Stimulated activated CD8-positive, alpha-beta memory T cell treated with anti-CD3 and anti-CD28 coated beads, Interleukin-15, amount 100 ng/mL, for 4 hours (primary cell): ENCODE measurements at places on chromosomes 3 and 15.

DNA sequence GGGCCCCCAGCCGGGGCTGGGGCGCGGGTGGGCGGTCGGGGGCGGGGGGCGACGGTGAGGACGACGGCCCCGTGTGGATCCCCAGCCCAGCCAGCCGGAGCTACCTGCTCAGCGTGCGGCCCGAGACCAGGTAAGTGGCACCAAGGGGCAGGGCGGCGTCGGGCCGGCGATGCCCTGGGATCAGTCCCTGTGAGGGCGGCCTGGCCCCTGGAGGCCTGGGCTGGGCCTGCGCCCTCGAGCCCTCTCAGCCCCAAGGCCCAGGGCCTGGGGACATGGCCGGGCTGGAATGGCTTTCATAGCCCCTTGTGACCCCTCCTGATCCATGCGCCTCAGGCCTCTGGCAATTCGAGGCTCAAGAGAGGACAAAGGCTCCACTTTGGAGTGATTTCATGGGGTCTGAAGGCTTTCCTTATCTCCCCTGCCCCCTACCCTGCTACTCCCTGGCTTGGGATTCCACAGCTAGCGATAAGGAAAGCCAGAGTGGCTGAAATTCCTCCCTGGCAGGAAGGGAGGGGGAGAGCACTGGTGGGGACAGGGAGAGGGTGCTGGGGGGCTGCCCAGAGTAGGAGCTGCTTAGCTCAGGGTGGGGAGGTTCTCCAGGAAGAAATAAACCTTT, 418 bp downstream of the ALPK3 start:
- no peak for DNase-seq

DNA sequence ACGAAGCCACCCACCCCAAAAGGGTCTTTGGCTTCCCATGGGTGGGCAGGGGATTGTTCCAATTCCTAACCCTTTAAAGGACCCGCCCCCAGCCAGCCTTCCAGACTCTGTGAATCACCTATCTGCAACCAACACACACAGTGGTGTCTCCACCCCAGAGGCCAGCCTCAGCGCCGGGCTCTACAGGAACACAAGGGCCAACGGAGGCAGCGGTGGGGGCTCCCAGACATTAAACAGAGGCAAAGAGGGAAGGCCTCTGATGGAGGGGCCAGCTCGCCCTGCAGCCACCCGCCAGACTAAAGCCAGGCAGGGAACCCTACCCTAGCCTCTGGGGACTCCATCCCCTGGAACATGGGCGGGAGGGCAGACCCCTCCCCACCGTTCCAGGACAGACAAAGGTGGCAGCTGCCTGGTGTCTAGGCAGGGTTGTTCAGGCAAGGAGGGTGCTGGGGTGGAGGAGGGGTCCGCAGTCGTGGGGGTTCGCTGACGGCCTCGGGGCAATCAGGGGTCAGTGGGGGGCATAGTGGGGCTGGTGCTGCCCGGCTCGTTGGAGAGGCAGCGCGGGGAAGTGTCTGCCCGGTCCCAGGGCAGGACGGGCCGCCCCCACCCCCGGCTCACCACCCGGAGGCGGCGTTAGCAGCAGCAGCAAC, 448 bp downstream of the SHISA5 start:
- DNase-seq = no peak

GRCh38 chr15:43376017-43376705, 5.3 kb downstream of the TUBGCP4 start:
- no peak for DNase-seq

- no peak for DNase-seq
These were observed 75.8 kb upstream of the ABI3BP start for GRCh38 chr3:101068876-101069606.

DNA sequence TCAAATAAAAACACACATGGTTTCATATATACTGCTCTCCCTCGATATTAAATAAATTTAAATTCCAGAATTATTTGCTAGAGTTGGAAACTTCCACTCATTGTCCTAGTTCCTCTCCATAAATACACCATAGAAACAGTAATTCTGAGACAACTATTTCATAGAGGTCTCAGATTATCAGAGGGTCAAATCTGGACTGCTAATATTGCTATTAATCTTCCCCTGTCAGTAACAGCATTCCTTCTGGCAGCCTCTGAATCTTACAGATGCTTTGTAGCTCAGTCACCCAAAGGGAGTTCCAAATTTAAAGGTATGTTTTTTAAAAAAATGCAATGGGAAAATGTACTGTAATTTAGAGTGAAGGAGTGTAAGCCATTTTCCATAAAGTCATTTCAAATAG, 428.8 kb downstream of the PYDC2 start:
- no peak for DNase-seq

GRCh38 chr3:65448120-65448519, 590.6 kb downstream of the MAGI1 start:
- DNase-seq = no peak

- no peak for DNase-seq
These were observed 150.5 kb upstream of the ST8SIA2 start for GRCh38 chr15:92243227-92243626.

DNA sequence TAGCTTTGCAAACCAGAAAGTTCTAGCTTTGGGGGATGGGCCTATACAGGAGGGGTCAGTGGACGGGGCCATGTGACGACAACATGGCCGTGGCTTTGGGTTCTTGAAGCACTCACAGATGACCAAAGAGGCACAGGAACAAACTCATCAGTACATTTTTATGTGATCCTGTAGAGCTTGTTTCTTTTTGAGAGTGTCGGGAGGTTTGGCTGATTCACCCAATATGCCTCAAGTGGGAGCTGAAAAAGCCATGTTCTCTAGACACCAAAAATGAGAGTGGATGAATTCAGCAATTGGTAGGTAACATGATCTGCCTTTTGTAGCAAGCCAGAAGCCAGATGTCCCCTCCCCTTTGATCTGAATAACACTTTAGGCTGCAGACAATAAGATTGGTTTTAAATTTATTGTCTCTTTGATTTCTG, 30.1 kb downstream of the GREM1 start:
- DNase-seq = no peak

DNA sequence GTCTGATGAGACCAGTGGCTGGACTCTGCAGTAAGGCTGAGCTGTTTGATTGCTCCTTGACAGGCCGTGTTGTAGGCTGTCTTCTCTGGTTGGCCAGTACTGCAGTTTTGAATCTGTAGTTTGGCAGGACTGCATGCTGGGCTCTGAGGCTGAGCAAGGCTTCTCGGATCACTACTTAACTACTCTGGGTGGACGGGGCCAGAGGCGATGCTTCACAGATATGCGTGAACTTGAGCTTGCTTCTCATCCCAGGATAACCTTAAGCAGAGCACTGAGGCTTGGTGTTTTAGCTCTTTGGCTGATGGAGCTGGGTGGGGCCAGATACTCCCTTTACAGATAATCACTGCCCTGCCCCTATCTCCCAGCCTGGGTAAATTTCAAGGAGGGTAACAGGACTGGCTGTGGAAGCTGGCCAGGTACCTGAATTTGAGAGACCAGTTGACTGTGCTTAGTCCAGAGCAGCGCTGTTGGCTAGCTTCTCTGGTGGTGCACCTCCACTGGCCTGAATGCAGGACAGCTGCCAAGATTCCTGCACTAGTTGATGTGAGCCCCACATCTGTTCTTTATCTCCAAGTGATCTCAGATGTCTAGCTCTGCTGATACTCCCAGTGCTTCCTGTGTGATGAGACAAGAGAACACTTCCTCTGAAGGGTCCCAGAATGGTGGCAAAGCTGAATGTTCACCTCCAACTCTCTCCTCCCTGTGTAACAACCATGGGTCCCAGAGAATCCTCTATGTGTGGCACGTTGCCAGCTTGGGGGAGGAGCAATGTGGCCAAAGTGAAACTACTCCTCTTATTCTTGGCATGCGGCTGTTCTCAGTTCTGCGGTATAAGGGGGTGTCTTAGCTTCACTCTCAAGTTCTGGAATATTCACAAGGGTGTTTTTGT, 37.9 kb downstream of the RPL39L start:
- DNase-seq = peak; percentile 26

GRCh38 chr3:99159220-99159762, 257.8 kb upstream of the DCBLD2 start:
- DNase-seq = no peak

DNA sequence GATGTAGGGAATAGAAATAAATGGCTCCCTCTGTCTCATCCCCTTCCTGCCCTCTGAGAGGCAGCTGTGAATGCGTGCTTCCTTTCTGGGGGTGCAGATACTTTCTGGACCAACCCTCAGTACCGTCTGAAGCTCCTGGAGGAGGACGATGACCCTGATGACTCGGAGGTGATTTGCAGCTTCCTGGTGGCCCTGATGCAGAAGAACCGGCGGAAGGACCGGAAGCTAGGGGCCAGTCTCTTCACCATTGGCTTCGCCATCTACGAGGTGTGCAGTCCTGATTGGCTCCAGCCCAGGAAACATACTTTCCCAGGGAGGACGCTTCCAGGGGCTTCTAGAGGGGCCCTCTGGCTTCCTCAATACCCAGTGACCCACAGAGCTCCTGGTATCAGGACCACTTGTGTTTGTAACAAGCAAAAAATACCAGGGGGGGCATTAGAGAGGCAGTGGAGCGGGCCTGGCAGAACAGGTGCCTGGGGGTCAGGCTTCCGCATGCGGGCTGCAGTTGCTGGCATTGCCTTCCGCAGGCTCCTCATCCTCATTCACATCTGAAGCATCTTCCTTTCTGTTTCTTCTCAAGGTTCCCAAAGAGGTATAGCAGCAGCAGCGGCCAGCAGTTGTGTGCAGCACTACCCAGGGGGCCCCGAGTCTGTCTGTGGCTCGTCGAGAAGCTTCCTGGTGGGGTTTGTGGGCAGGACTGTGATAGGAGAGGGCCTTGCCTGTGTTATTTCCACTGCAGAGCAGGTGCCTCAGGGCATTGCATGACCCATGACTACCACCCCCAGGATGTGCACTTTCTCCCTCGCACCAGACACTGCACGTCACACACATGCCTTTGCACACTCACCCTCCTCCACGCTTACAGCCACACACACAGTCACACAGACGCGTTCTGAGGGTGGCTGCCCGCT, 42.5 kb downstream of the CAPN3 start:
- DNase-seq = no peak

GRCh38 chr15:72162569-72162968, 35.0 kb downstream of the GRAMD2A start:
- DNase-seq = no peak

GRCh38 chr3:115162759-115163158, 15.7 kb upstream of the ZBTB20 start:
- no peak for DNase-seq

- no peak for DNase-seq
These were observed 66.2 kb upstream of the ONECUT1 start for GRCh38 chr15:52856286-52856685.

- no peak for DNase-seq
These were observed 253.4 kb downstream of the LPP start for GRCh38 chr3:188407158-188407880.

GRCh38 chr3:20066850-20067617, 26.8 kb downstream of the KAT2B start:
- no peak for DNase-seq

- no peak for DNase-seq
These were observed 26.2 kb downstream of the EEFSEC start for GRCh38 chr3:128179484-128179819.

DNA sequence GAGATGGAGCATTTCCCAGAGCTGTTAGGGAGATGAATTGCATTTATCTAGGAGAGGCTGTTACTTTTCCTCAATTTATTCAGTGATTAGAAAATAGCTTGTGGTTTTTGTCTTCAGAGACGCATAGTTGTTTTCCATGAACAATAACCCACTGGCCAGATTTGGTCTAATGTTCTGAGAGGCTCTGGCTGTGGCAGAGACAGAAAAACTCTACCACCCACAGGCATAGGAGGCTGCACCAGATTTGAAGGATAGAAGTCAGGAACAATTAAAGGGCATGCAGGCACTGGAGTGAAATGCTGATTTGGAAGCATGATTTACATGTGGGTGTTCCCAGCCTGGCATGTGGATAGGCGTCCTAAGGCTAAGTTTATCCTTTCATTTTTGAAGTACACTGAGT, 143.5 kb downstream of the NFKBIZ start:
- no peak for DNase-seq

DNA sequence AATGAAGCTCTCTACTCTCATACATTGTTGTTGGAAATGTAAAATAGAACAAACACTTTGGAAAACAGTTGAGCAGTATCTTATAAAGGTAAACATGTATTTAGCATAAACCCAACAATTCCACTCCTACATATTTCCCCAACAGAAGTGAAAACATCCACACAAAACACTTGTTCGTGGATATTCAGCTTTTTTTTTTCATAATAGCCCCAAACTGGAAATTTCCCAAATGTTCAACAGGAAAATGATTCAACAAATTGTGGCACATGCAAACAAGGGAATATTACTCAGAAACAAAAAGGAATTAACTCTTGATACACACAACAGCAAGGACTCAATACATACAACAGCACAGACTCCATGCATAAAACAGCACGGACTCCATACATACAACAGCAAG, 28.5 kb downstream of the RFTN1 start:
- no peak for DNase-seq

DNA sequence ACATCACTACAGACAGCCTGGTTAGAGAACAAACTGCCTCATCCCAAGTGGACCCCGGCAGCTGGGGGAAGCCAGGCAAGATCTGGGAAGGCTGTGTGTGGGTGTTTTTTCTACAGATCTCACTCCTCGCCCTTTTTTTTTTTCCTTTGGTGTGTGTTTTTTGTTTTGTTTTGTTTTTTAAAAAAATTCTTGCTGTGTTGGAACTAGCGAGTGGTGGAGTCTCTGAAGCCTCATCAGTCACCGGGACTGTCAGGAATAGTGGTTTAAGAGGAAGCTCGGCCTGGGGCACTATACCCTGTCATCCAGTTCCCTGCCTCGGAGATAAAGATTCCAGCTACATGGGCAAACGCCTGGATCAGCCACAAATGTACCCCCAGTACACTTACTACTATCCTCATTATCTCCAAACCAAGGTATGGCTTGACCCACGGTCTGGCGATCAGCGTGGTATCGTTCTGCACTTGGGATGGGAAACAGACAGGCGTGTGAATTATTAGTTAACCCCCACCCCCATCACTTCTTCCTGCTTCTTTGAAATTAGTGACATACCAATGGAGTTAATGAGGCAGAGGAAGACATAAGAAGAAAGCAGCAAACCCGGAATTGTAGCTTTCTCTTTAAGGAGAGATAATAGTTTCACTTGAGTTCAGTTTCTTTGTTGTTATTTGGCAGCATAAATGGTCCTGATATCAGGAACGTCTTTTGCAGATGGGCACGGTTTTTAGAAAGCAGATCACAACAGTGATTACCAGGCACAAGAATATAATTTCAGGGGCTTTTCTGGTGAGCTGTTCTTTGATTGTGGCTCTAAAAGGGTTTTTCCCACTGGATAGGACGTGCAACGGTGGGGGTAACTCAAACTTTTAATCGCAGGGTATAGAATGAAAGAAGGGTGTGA, 722 bp downstream of the RBMS3 start:
- no peak for DNase-seq

- DNase-seq = no peak
These were observed 2.2 kb downstream of the TGFBR2 start for GRCh38 chr3:30608598-30608947.

- DNase-seq = no peak
These were observed 29.7 kb downstream of the DNASE1L3 start for GRCh38 chr3:58180940-58181587.

DNA sequence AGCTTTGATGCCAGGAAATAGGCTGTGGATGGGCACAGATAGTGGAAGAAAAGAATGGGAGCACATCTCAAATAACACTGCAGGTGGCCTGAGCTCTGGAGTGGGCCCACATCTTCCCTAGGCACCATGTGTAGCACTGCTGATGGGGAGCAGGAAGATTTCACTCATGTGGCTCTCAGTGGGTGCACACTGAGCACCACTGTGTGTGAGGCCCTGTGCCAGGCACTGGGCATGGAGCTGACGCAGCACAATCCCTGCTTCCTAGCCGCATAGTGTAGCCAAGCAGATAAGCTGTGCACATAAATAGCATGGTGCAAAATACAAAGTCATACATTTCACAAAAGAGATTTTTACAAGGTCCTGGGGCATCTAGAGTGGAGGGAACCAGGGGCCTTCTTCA, 101.6 kb downstream of the MOBP start:
- no peak for DNase-seq

- no peak for DNase-seq
These were observed 144.2 kb upstream of the ABHD17C start for GRCh38 chr15:80550908-80551260.
